ENCODE measurements at places on chromosomes 16 and 17.

- peak; percentile 25 for DNase-seq
Observed at GRCh38 chr17:40139566-40140058, 725 bp upstream of the CASC3 start.

DNA sequence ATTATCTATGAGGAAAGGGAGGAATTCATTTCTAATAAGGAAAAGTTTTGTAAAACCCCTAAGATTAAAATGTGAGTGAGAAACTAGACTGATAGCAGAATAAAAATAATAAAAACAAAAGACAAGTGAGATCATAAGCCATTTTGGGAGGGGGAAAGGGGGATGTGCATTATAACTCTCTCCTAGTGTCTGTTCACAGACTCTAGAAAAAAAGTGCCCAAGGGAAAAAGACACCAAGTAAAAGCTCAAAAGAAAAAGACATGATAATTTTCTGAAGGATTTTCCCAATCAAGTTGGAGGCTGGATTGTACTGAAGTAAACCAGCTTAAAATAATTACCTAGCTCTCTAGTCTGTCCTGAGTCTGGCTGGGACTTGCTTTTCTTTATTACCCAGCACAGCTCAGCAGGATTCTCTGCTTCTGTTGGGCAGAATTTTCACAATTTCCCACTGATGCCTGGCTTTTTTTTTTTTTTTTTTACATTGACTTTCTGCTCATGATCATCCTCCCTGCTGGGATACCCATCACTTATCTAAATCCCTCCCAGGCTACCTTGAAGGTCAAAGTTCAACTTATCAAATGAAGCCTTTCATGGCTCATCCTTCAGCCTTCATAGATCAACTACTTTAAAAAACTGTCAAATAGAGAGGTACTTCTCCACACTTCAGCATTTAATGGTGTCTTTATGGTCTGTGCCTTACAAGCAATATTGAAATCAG, 124.2 kb upstream of the KCNJ16 start:
- DNase-seq: no peak

DNA sequence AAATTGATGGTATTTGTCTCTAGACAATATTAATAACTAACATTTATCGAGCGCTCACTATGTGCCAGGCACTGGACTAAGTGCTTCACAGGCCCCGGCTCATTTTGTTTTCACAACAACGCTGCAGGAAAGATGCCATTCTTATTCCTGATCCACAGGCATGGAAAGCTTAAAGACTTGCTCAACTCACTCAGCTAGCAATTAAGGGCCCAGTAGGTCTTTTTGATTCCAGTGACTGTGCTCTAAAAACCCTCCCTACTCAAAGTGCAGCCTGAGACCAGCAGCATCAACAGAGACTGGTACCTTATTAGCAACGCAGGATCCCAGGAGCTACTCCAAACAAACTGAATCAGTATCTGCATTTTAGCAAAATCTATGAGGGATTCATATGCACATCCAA, 35.3 kb downstream of the CUEDC1 start:
- no peak for DNase-seq

DNA sequence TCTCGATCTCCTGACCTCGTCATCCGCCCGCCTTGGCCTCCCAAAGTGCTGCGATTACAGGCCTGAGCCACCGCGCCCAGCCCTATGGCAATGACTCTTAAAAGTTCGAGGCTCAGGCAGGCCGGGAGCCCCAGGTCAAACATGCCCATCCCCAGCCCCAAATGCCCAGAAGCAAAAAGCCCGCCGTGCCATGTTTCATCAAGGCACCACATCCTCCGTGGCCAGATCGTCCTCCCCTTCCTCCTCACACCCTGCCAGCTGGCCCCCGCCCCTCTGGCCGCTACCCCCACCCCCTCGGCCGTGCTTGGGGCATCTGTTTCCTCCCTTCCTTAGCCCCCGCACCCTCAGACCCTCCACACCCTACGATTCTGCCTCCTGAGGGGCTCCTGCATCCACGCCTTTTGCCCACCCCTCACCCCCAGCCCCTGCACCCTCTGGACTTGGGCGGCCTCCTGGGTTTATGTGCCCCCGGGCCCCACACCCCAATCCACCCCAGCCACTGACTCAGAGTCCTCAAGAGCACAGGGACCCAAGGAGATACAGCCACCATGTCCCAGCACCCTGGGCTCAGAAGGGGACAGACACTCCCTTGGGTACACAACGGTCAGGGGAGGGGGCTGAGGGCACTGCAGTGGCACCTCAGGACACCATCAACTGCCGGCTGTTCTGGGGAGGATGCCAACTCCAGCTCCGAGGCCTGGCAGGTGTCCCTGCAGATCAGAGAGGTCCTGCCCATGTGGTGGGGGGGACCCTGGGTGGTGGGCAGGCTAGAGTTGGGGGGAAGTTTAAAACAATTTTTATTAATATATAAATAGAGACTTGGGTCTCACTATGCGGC, 7.1 kb downstream of the CTRB1 start:
- DNase-seq: no peak

DNA sequence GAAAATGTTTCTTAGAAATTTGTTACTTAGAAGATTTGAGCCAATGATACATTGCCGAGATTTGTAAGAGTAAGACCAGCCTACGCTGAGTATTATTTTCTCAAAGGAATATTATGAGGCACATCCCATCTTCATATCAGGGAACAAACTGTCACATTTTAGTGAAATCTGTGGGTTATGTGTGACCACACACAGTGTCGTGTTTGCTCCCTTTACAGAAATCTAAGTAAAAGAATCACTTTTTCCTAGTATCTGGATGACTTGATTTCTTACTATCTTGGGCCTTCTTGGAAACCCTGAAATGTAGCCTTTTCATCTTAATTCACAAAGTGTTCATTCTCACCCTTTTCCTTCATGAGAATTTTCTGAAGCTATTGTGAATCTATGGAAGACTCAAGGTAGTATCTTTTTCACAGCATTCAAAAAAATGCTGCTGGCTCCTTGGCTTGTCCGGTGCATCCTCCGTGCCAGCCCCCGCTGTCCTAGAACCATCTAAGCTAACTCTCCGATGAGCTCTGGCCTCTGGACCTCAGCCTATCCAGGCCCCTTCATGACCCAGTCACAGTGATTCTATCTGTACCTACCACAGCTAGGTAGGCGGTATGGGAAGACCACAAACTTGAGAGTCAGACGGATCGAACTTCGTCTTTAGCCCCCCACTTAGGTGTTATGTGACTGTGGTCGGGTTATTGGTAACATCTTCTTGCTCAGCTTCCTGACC, 524.3 kb downstream of the MAF start:
- no peak for DNase-seq

DNA sequence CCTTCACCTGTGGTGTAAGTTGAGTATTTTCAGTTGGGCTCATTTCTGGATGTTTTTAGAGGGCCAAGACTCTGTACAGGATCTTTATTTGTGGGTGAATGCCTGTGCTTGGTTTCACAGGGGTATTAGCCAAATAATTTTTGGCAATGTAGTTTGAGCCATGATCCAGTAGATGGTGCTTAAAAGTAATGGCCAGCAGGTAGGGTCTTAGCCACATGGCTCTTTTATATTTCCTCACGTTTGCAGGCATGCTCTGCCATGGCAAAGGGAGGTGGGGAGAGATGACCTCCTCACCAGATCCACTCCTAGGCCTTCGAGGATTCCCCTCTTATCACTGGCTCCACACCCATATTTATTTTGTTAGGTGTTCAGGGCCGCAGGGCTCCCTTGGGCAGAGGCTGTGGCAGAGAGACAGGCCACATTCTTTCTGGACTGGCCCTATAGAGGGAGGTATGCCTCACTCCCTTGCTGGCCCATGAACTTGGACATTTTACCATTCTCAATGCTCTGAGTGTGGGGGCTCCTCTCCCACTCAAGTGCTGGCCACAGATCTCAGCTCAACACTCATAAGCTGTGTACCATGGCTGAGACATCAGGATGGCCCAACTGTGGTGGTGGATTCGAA, 417.1 kb downstream of the XYLT1 start:
- no peak for DNase-seq

DNA sequence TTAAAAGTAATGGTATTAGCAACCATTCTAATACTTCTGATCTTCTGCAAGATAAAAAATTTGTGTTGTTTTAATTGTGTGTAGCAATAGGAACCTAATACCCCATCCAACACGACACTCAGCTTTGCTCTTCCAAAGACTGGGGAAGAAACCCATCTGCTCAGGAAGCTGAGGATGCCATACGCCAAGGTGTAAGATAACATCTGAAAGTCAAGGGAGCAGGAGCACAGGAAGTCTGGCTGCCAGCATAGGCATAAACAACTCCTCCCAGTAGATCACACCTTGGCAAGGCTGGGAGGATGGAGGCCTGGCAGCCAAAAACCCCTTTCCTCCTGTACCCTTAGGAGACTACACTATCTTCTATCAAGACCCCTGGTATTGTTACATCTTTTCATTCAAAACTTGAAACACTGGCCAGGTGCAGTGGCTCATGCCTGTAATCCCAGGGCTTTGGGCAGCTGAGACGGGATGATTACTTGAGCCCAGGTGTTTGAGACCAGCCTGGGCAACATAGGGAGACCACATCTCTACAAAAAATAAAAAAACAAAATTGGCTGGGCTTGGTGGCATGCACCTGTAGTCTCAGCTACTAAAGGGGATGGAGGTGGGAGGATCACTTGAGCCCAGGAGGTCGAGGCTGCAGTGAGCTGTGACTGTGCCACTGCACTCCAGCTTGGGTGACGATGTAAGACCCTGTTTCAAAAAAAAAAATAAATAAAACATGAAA, 5.7 kb upstream of the SPHK1 start:
- no peak for DNase-seq

GRCh38 chr17:48123111-48123510, 15.5 kb downstream of the SNX11 start:
- DNase-seq: peak; percentile 87

DNA sequence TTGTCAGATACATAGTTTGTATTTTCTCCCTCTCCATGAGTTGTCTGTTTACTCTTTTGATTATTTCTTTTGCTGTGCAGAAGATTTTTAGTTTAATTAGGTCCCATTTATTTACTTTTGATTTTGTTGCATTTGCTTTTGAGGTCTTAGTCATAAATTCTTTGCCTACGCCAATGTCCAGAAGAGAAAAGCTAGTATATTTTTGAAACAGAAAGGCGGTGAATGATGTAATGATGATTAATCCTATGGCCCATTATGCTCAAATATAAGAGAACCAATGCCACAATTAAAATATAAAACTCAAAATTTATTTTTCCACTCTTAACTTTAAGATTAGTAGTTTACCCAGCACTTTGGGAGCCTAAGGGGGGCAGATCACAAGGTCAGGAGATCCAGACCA, 59.8 kb upstream of the SMIM36 start:
- DNase-seq: no peak

- no peak for DNase-seq
Observed at GRCh38 chr17:8105957-8106398, 12.3 kb downstream of the ALOXE3 start.

DNA sequence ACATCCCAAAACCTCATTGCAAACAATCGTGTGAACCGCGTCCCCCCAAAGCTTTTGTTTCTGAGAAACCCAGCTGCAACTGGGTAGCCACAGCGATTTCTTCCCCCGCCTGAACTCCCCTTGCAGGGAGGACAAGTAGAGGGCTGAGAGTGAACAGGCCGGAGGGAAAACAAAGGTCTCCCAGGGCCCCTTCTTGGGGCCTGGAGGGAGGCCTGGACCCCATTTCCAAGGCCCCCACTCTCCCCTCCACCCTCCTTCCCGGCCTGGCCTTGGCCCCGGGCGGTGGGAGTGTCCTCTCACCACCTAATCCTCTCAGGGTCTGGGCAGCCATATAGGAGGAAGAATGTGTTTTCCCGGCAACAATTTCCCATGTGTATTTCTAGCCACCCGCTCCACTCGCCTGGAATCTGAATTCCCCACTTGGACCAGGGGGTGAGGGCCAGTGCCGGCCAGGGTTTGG, 2.6 kb downstream of the GLIS2 start:
- no peak for DNase-seq

DNA sequence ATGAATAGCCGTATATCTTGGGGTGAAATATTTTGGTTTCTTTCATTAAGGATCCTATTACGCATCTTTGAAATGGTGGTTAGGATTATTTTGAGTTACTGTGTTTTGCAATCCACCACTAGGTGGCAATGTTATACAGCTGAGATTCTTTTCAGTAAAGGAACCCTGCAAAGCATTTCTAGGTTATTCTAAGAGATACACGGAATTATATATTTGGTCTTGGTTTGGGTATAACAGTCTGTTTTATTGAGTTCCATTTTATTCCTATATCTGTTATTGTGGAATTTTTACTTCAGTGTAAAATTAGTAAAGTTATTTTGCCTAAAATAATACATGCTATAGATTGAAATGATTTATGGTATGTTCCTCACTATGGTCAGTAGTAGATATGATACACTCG, 62.9 kb upstream of the CPHXL start:
- DNase-seq: peak; percentile 62

GRCh38 chr17:2878751-2879254, 82.6 kb downstream of the RAP1GAP2 start:
- no peak for DNase-seq

- DNase-seq: no peak
Observed at GRCh38 chr16:20079106-20079505, 5.4 kb upstream of the GPR139 start.

GRCh38 chr17:63934183-63935112, 2.3 kb upstream of the CD79B start:
- DNase-seq: no peak

- no peak for DNase-seq
Observed at GRCh38 chr17:74385201-74385600, 17.9 kb downstream of the GPR142 start.
